ENCODE measurements at places on chromosomes 3 and 15.

DNA sequence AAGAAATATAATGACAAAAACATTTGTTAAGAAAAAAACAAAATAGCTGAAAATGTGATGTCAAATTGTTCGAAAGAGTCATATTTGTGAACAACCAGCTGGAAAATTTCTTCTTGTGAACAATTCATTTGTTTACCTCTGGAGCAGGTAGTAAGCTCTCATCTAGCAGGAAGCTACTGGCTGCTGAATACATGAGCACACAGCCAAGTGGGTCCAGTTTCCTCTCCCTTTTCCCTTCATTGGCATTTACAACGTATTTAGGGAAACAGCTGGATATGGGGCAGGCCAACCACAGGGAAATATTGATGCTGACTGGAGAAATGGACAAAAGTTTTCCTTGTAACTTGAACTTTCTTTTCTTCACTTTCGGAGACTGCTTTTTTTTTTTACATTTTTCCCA is 1354.7 kb upstream of the EPHA6 start:
- DNase-seq, result no peak

DNA sequence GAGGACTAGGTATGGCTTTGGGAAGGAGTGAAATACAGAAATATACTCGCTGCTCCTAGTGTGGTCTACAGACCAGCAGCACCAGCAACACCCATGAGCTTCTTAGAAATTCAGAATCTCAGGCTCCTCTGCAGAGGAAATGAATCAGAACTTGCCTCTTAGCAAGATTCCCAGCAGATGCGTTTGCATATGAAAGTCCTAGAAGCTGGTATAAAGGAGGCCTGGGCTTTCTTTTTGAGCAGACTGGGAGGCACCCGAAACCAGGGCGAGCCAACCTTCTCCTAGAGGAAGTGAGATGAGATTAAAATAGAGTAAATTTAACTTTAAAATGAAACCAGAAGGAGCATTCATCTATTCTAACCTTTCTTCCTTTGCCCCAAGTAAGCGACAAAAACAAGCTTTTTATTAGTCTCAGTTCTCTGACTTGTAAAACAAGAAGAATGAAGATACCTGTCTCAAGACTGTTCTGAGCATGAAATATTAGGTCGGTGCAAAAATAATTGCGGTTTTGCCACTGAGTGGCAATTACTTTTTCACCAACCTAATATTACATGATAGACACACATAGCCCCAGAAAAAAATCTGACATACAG is 140.0 kb downstream of the PDZRN3 start:
- no peak for DNase-seq

DNA sequence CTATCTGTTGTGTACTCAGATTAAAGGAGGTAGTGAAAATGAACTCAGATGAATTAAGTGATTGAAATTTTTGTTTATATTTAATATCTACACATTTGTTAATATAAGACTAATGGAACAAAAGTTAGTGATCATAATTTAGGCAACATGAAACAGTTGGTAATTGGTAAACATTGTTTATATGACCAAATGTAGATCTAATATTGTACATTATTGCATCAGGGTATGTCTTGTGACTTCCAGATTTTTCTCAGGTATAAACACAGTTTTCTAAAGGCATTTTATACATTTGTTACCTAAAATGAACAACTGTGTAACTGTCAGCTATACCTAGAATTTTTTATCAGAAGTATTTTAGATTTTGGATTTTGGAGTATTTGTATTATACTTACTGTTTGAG is 14.8 kb downstream of the GMPS start:
- no peak for DNase-seq

GRCh38 chr3:126314305-126314789 is 42.9 kb downstream of the KLF15 start:
- DNase-seq, result no peak

DNA sequence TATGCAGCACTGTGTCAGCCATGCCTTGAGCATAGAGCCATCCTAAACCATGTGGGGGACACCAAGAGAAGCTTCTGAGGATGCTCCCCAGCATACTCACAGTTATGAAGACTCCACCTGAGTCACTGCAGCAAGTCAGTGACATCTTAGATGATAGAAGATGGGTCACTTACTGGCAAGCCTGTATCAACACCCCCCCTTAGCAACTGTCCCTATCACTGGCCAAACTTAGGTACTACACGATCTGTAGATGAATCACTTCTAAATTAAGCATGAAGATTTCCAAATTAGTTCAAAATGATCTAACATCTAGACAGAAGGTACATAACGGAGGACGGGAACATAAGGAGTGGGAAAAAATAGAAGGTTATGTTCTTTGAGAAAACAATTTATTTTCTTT is 13.2 kb upstream of the LMCD1 start:
- no peak for DNase-seq

- no peak for DNase-seq
Observed at GRCh38 chr3:161388855-161389254, 17.5 kb upstream of the SPTSSB start.

DNA sequence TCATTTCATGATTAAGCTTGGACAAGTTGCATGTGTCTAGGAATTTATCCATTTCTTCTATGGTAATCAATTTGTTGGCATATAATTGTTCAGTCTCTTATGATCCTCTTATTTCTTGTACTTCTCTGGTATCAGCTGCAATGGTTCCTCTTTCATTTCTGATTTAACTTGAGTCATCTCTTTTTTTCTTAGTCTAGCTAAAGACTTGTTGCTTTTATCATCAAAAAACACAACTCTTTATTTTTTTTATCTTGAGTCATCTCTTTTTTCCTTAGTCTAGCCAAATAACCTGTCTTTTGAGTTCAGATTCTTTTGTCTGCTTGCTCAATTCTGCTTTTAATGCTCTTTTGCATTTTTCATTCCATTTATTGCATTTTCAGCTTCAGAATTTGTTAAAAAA is 37.3 kb downstream of the UBE3A start:
- DNase-seq, result no peak

GRCh38 chr15:96217983-96218382 is 112.5 kb upstream of the NR2F2 start:
- DNase-seq, result no peak

GRCh38 chr3:74617776-74618175 is 3.3 kb upstream of the CNTN3 start:
- no peak for DNase-seq

DNA sequence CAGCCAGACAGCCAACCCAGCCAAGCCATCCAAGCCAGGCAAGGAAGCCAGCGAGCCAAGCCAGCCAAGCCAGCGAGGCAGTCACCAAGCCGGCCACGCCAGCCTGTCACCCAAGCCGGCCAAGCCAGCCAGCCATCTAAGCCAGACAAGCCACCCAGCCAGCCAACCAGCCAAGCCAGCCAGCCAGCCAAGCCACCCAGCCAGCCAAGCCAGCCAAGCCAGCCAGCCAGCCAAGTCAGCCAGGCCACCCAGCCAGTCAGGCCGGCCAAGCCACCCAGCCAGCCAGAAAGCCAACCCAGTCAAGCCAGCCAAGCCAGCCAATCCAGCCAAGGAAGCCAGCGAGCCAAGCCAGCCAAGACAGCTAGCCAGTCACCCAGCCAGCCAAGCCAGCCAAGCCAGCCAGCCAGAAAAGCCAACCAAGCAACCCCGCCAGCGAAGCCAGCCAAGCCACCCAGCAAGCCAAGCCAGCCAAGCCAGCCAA is 201.2 kb downstream of the GOLGA6L6 start:
- no peak for DNase-seq

- no peak for DNase-seq
Observed at GRCh38 chr3:149339931-149340309, 6.5 kb upstream of the TM4SF18 start.

DNA sequence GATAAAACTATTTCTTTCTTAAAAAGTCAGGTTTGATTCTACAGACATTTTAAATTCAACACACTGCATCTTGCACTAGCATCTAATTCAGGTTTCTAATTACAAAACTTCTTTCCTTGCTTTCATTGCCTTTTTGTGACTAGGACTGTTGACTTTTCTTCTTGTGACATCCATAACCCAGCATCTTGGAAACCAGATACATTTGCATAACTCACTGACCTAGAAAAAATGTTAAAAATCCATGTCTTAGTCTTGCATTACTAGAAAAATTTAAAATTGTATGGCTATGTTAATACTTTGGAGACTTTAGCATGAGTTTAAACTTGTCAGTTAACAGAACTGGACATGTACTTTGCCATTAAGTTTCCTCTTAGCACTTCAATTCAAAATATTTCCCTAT is 72.7 kb downstream of the DTWD1 start:
- no peak for DNase-seq

GRCh38 chr3:125317761-125318160 is 57.4 kb downstream of the ZNF148 start:
- no peak for DNase-seq

DNA sequence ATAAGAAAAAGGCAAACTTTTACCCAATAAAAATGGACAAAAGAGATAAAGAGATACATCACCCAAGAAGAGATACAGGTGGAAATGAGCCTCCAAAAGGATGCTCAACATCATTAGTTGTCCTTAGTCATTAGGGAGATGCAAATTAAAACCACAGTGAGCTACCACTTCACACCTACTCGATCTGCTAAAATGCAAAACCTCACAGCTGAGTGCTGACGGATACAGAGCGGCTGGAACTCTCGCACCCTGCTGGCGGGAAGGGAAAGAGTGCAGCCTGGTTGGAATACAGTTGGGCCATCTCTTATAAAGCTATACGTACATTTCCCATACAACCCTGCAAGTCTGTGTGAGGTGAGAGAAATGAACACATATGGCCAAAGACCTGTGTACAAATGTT is 78.5 kb upstream of the PRR20G start:
- no peak for DNase-seq

- no peak for DNase-seq
Observed at GRCh38 chr15:96066852-96067495, 263.5 kb upstream of the NR2F2 start.

GRCh38 chr3:105811518-105812193 is 57.2 kb downstream of the CBLB start:
- no peak for DNase-seq

DNA sequence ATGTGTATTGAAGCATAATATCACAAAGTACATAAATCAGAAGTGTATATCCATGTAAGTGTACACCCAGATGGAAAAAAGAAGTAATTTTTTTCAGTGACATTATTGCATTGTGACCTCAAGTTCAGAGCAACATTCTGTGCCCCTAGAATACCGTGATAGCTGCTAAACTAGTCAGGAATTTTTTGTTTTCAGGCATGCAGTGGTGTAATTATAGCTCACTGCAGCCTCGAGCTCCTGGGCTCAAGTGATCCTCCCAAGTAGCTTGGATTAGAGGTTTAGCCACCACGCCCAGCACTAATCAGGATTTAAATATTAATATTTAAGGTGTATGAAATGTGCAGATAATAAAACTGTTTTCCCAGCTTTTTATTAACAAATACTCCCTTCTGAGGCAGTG is 25.5 kb downstream of the SEC62 start:
- DNase-seq, result no peak

GRCh38 chr15:33243869-33244268 is 49.4 kb upstream of the FMN1 start:
- no peak for DNase-seq

- DNase-seq, result no peak
Observed at GRCh38 chr3:106675451-106675850, 701.8 kb upstream of the CCDC54 start.

- DNase-seq, result no peak
Observed at GRCh38 chr3:128395500-128396162, 71.1 kb downstream of the DNAJB8 start.

Measured in CD4-positive, alpha-beta T cell treated with Interleukin-21 for 1 hour (primary cell).